ENCODE measurements at places on chromosomes 2 and 18.
A peak's percentile ranks its signal among the peaks of the same experiment; 100 is the strongest.

GRCh38 chr2:188170356-188170755, 121.3 kb upstream of the GULP1 start:
- DNase-seq: peak; percentile 26

- no peak for DNase-seq
Measured at GRCh38 chr2:133286326-133286922, 281.8 kb downstream of the NCKAP5 start.

DNA sequence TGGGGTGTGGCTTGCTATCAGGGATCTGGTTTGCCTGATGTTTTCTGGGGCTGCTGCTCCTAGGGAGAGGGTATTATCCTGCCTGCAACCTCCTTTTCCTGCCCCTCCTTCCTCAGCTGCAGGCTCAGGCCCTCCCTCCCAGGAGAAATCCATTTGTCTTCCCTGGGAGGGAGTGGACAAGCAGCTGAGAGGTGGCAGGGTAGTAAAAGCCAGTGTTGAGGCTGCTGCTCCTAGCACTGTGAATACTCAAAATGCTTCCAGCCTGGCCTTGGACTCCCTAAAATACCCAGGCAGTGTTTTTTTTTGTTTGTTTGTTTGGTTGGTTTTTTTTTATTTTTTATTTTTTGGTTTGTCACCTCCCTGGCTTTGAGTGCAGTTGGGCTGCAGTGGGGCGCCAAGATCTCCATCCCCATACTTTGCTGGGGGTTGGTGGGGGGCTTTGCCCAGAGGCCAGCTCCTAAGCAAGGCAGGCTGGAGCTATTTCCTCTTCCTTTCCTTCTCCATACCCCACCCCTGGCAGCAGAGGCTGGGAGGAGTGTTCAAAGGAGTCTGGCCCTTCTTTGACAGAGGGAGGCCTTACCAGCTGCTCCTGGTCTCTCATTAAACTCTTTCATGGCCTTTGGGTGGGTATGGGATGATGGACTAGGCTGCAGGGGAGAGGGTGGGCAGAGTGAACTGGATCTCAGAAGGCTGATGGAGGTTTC, 13.6 kb downstream of the HOXD3 start:
- DNase-seq: peak; percentile 46

GRCh38 chr2:151916632-151917031, 88.4 kb upstream of the ARL5A start:
- peak; percentile 20 for DNase-seq

- DNase-seq: no peak
Measured at GRCh38 chr2:203279288-203279687, 40.5 kb downstream of the CYP20A1 start.

DNA sequence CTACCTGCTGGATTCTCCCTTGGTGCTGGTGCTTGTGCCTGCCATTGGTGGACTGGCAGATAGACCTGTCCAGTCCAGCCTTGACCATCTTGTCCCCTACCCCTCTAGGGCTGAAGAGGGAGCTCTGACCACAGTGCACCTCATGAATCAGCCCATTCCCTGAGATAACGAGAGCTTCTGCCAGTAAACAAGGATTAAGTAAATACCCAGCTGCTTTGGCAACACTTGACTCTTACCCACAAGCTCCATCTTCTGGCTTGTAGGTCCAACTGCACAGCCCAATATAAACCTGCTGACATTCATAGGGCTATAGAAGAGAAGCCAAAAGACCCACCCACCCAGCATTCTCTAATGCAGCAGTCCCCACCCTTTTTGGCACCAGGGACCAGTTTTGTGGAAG, 186.4 kb downstream of the PIK3C3 start:
- DNase-seq: peak; percentile 45

DNA sequence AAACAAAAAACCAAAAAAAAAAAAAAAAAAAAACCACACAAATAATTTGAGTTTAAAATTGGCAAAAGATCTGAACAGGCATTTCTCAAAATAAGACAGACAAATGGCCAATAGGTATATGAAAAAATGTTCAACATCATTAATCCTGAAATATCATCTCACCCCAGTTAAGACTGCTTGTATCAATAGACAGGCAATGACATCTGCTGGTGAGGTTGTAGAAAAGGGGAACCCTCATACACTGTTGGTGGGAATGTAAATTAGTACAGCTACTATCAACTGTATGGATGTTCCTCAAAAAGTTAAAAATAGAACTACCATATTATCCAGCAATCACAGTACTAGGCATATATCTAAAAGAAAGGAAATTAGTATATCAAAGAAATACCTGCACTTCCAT, 523.1 kb downstream of the XIRP2 start:
- peak; percentile 8 for DNase-seq

DNA sequence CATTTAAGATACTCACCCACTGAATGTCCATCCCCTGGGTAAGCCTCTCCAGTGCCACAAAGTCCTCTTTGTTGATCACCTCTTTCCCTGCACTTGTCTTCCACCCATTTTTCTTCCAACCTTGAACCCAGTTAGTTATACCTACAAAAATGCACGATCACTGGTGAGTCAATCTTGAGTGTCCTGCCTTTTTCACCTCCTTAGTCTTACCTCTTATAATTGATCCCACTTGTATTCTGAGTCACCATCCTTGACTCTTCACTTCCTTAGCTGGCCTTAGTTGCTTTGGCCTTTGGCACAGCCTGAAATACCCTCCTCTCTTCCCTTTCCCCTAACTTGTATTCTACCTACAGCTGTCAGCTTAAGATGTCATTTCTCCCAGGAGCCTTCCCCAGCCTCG, 10.2 kb downstream of the RNASEH1 start:
- no peak for DNase-seq

GRCh38 chr18:44779753-44780292, 99.1 kb downstream of the SETBP1 start:
- DNase-seq: no peak

GRCh38 chr2:145591109-145591809, 1071.3 kb upstream of the ZEB2 start:
- DNase-seq: no peak

GRCh38 chr18:76725445-76725844, 96.9 kb upstream of the ZNF236 start:
- DNase-seq: no peak

GRCh38 chr2:70746094-70746974, 21.7 kb downstream of the ADD2 start:
- DNase-seq: no peak

- no peak for DNase-seq
Measured at GRCh38 chr18:61957801-61958516, 65.2 kb upstream of the RNF152 start.

DNA sequence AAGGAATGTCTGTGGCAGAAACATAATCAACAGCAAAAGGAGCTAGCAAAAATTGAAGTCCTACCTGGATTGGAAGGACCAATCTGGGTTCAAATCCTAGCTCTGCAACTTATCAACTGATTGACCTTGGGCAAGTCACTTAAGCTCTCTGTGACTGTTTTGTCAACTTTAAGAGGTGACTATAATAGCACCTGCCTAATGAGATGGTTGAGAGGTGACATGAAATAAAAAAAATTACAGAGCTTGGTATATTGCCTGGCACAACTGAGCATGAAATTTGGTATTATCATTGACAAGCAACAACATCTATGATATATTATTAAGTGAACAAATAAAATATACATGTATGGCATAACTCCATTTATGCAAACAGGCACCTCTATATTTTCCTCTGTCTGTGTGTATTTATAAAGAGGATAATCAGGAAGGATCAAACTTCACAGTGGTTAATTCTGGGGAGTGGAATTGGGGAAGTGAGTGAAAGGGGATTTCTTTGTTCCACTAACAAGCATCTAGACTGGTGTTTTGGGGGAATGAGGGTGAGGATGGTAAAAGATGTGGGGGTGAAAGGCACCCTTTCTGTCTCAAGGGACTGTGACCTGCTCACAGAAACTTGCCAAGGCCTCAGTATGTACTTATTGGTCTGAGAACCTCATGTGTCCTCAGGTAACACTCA, 132.8 kb upstream of the SERTAD2 start:
- DNase-seq: no peak

DNA sequence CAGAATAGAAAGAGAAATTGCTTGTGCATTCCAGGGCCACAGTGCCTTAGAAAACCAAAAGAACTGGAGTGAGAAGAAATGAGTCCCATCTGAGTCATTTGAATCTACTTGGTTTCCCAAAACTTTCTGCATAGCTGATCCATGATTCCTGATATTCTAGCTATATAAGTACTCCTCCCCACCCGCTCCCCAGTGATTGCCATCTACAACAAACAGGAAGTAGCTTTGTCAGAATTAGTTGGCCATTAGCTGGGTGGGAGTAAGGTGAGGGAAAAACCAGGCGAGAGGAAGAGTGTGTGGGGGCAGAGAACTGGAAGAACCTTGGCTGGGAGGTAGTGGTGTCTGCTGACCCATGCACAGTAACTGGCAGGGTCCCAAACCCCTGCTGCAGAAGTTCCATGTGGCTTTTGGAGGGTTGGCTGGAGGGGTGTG, 122.1 kb downstream of the ACAA2 start:
- DNase-seq: no peak

- no peak for DNase-seq
Measured at GRCh38 chr2:47964277-47964676, 58.0 kb upstream of the FBXO11 start.

DNA sequence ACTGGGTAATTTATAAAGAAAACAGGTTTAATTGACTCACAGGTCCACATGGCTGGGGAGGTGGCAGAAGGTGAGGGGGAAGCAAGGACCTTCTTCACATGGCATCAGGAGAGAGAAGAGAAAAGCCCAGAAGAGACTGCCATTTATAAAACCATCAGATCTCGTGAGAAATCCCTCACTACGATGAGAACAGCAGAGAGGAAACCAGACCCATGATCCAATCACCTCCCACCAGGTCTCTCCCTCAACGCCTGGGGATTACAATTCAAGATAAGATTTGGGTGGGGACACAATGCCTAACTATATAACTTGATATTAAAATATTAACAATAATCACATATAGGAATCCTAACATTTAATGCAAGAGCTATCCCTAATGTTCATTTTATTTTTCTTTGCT, 31.8 kb downstream of the MEMO1 start:
- no peak for DNase-seq

GRCh38 chr2:212905640-212906201, 245.7 kb downstream of the IKZF2 start:
- no peak for DNase-seq

DNA sequence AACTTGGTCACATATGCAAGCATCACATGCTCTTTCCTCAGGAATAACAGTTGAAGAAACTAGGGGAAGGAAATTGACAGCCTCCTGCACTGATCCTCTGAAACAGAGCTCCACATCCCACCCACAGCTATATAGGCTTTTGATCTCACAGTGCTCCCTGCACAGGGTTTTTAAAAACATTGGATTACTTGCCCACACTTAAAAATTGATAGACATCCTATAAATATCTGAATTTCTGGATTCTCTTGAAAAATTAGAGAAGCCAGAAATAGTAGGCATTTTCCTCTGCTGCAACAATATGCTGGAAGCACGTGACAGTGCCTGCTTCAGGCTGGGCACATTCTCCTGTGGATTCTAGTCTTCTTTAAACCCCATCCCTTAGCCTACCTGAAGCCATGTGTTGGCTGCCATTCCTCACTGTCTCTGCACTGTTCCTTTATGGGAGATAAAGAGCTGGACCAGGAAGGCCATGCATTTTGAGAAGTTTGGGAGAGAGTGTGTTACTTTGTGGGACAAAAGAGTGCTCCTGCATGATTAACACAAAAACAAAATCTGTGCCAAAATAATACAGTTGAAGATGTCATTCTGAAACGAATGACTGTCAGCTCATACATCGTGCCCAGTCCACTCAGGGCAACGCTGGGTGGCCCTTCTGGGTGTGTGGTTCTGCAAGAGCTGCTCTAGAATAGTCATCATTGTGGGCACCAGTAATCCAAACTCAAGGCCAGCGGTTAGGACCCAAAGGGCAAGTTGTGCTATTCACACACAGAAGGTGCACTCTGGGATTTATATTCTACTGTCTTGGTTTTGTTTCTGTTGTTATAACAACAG, 59.8 kb downstream of the GYPC start:
- no peak for DNase-seq

- DNase-seq: no peak
Measured at GRCh38 chr2:110904779-110905148, 172.4 kb downstream of the ACOXL start.

- no peak for DNase-seq
Measured at GRCh38 chr2:233818639-233819621, 35.4 kb downstream of the HJURP start.

DNA sequence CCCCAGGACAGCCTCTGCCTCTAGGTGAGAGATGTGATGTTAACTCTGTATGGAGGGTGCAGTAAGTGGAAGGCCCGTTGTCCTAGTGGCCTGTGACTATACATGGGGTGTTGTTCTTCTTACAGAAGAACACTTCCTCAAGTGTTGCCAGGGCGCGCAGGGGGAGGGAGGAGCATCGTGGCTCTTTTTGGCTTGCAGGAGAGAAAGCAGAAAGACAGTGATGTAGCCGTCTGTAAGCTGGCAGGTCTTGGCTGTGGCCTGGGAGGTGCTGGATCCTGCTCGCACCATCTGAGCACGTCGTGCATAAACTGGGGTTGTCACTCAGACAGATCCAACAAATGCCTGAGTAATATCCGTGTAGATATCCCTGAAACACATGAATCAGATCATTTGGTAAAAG, 44.3 kb downstream of the ZNF236 start:
- no peak for DNase-seq

- no peak for DNase-seq
Measured at GRCh38 chr2:102010902-102011301, 19.1 kb downstream of the IL1R2 start.

GRCh38 chr2:65388596-65389390, 43.6 kb downstream of the SPRED2 start:
- DNase-seq: no peak

DNA sequence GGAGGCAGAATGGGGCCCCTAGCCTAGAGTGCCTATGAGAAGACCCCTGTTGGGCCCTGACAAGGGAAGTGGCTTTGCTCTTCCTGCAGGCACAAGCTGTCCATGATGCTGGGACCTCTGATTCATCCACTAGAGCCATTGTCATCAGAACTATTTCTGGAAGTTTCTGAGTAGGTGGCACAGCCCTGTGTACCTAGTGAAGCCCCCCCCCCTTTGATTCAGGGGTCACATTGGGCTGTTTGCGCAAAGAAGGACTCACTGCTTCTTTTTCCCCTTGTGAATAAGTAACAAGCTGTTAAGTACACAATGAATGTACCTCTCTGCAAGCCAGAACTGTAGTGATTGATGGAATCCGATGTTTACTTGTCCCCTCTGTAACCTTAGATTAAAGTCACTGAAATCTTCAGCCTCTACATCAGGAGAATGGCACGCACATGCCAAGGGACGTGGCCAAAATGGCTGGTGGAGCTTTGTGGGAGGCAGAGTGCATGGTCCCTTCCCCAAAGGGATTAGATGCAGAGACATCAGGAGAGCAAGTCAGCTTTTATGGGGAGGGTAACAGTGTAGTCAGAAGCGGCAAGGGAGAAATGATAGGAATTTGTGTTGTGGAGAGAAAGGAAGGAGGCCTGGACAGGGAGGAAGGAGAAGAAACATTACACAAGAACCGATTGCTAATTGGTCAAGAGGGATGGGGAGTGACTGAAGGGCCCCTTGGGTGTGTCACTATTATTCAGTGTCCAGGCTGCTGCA, 267.6 kb upstream of the RAB12 start:
- no peak for DNase-seq

DNA sequence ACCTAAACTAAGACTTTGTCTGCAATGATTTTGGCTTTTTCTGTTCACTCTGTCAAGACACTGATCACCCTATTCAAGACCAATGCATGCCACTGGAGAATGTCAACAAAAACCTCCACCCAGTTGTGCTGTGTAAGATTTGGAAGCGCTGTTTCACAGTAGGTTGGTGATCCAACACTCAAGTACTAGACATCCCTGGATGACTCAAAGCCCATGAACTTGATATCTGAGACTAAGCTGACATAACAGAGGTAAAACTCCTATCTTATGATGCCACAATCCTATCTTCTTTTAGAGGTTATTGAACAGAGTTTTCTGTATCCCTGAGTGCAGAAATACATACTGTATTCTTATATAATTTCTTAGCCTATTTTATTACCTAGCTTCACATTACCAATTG, 251.3 kb upstream of the ETAA1 start:
- no peak for DNase-seq
